Skin of body (tissue), 3 donors: ENCODE measurements at places on chromosomes 1 and 21. TPM values are rescaled to one million over a fixed set of nuclear protein-coding genes. Genes with fewer than 3 reads are reported as not detected.

DNA sequence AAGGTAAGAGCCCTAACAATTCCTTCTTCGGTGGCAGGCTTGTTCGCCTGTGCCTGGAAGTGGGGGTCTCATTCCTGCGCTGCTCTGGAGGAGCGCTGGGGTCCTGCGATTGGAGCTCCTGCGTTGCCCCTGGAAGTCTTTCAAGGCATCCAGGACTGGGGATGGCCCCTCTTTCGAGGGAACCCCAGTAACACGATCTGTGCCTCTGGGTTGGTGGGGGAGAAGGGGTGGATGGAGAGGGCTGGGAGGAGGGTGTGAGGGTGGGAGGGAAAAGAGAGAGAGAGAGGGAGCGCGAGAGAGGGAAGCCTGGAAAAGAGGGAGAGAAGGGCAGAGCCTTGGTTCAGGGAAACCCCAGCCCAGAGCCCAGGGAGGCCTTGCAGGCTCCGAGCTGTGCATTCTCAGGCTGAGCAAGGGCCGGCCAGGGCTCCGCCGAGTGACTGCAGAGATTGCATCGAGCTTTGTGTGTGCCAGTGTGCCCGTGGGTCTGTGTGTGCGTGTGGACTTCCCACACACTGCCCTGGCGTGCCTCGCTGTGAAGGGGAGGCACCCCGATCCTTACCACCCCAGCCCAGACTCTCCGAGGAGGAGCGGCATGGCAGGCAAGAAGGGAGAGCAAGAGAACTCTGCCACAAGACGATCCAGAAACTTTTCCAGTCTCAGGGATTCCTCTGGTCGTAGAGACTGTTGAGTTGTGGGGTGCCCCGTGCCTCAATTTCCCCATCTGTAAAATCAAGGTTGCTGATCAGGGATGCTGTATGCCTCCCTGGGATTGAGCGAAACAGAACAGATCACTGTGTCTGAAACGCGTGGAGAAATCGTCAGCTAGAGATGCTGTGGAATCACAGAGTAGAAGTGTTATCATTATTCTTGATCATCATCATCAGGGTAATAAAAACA is 619 bp downstream of the BCL9 start:
- peak; percentile 89 for DNase-seq

The C8B gene
- not detected for total RNA-seq

- no peak for DNase-seq
These were observed 111.3 kb downstream of the GLIS1 start for GRCh38 chr1:53627666-53628065.

- no peak for DNase-seq
These were observed 121.6 kb downstream of the NTMT2 start for GRCh38 chr1:170267317-170267716.

DNA sequence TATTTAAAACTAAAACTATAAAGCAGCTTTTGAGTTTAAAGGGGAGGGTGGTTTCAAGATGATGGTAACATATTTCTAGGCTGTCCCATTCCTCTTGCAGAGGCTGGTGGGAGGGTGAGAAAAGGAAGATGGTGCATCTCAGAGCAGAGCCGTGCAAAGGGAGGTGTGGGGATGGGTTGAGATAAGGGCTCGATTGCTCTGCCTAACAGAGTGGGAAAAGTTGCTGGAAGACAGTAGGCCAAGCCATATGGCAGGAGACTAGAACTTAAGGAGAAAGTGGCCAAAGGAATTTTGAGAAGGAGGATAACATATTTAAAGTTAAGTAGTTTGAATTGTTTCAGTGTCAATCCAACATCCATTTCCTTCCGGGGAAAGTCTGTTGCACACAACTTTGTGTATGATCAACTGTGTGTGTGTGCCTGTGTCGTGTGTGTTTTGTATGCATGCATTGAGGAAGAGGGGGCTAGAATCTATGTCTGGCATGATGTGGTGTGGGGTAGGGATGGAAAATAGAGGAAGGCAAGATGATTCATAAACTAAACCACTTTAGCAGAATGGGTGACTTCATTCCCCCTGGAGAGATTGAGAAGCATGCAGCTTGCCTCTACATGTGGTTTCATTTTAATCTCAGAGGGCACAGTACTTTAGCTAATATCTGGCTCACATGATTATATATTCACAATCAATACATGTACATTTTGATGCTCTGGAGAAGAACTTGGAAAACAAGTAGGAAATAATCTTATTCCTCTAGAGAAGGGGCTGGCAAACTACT is 145.0 kb upstream of the DNAH14 start:
- DNase-seq: peak; percentile 17

DNA sequence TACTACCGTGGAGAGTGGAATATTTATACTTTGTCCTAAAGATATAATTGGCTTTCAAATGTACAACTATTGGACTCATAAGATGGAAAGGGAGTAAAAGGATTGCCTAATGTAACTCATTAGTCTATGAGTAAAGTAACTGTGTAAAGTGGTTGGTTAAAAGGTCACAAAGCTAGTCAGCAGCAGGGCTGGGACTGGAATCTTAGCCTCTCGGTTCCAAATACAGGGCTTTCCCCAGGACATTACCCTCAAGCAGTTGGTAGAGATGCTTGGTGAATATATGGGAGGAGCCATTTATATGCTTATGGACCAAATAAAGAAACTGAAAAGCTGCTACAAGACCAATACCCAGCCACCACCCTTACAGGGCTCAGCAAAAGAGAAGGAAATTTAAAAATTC is 283.7 kb downstream of the HLX start:
- DNase-seq: no peak

The AVPR1B gene
- not detected for total RNA-seq

GRCh38 chr1:167270349-167271092 is 49.8 kb downstream of the POU2F1 start:
- DNase-seq: no peak

The STYXL2 gene
- total RNA-seq: 12.5 TPM

GRCh38 chr1:101898137-101898536 is 98.6 kb downstream of the OLFM3 start:
- no peak for DNase-seq

The NFASC gene
- total RNA-seq: 1.4 TPM

DNA sequence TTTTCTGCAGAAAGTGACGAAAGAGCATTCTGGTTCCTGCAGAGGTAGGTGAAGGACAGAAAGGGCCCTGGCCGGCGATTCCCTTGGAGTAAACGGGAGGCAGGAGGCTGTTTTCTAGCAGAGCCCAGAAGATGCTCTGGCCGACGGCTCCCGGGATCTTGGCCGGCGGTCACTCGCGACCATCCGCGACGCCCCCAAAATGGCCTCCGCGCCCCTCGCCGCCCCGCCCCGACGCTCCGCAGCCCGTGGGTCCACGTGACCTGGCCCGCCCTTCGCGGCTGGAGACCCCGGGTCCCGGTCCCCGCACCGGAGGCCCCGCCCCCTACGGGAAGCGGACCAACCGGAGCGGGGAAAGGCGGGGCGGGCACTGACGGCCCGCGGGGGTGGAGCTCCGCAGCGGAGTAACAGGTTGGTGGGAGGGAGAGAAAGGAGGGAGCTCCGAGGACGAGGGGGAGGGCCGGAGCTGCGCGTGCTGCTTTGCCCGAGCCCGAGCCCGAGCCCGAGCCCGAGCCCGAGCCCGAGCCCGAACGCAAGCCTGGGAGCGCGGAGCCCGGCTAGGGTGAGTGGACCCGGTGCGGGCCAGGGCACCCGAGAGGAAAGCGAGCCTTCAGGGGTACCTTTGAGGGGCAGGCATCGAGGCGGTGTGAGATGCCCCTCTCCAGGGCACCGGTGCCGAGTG is at the start of gene CGN:
TSS of gene CGN (plus strand) at position 431 of the 679 bp plus-strand sequence. CDS start 7,133 bp downstream, outside the sequence.
- peak; percentile 34 for DNase-seq

- no peak for DNase-seq
These were observed 243.7 kb upstream of the SNX7 start for GRCh38 chr1:98417820-98418219.

GRCh38 chr1:215612391-215612790 is 45.3 kb downstream of the KCTD3 start:
- no peak for DNase-seq

DNA sequence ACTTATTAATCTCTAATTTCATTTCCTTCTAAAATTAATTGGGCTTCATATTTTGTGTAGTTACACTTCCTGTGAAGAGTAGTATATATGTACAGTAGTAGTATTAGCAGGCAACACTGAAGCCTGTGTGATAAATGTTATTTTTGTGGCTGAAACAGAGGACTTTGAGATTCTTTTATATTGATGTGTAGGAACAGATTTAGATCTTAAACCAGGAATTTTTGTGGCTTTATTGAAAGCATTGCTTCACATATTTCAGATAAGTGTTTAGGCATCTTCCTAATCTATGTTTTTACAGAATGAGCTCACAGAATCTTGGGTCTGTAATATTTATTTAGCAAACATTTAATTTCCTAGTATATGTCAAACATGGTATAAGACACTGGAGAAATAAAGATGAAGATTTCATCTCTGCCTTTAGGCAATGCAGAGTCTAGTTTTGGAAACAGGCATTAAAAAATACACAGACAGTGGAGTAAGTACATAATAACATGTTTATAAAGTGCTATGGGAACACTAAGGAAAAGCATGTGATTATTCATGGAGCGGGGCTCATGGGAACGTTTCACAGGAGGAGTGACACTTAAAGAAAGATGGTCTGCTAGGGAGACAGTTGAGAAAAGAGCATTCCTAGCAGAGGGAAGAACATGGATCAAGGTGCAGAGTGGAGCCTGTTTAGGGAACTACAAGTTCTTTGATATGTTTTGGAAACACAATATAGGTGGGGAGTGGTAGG is 52.7 kb downstream of the MIGA1 start:
- DNase-seq: peak; percentile 63

The TMPRSS3 gene
- total RNA-seq: 0.30 TPM

GRCh38 chr1:20358761-20359263 is 68.1 kb downstream of the VWA5B1 start:
- DNase-seq: peak; percentile 21

The RGS7 gene
- 0.39 TPM for total RNA-seq

DNA sequence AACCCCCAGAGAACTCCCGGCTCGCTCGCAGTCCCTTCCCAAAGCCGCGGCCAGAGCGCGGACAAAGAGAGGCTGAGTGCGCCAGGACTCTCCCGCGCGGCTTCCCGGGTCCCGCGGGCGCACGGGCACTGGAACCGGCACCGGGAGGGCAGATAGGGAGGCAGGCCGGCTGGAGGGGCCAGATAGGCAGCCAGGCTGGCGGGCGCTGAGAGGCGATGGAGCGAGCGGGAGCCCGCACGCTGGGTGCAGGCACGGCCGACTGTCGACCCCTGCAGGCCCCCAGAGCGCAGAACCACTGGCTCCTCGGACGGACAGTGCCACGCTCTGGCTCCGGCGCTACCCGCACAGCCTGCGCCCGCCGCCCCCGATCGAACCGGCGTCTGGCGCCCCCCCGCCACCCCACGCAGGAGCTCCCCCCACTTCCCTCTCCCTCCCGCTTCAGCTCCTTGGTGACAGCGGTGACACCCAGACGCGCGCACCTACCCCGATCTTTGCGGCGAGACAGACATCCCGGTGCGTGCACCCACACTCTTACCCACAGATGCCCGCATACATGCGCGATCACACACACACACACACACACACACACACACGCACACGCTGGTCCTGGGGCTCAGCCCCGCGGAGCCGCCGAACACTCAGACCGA is 534 bp downstream of the SLC6A9 start:
- DNase-seq: no peak

GRCh38 chr1:233211595-233211994 is 83.9 kb downstream of the PCNX2 start:
- no peak for DNase-seq

DNA sequence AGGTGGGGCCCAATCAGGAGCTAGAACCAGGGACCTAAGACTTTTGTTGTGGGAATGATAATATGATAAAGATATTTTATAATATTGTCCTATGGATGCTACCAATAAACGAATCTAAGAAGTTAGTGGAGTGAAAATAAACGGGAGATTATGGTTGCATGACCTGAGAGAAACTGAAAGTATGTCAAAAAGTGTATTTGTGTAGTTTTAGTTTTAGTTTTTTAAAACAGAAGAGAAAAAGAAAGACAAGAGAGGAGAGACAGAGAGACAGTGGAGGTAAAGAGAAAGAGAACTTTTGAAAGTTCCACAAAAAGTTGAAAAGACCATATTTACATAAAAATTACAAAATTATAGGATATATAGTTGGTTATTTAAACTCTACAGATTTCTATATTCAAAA is 64.1 kb upstream of the TMPRSS15 start:
- no peak for DNase-seq

DNA sequence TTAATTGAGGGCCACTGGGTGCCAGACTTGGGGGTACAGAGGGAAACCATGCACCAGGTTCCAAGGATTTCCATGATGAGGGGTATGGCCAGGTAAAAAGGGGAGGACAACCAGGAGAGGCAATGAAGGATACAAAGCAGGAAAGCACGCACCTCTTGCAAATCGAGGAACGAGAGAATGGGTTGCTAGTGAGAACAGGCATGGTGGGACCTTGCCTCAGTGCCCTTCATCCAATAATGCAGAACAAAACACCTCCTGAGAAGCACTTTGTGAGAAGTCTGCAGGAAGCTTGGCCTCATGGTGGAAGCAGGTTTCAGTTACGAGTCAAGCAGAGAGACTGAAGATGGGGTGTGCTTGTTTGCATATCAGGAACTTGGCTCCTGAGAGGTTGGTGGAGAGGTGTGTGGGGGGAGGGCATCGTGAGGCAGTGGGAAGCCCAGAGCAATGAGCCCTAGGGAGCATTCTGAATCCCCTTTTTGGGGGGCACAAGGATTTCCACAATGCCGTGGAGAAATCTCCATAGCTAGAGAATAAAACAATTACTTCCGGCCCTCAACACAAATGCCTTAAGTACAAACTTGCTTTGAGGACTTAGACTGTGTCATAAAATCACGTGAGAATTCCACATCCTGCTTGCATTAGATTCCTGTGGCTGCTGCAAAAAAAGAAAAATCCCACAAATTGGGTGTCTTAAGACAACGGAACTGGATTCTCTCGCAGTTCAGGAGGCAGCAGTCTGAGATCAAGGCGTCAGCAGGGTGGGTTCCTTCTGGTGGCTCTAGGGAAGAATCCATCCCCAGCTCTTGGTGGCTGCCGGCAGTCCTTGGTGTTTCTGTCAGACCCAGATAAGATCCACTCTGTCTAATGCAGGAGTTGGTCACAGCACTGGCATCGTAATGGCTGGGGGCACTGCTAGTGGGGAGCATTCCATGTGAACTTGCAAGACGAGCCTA is 54.9 kb upstream of the BACE2 start:
- peak; percentile 96 for DNase-seq

The GUCA2B gene
- total RNA-seq: not detected

The LORICRIN gene
- 39.6 TPM for total RNA-seq

DNA sequence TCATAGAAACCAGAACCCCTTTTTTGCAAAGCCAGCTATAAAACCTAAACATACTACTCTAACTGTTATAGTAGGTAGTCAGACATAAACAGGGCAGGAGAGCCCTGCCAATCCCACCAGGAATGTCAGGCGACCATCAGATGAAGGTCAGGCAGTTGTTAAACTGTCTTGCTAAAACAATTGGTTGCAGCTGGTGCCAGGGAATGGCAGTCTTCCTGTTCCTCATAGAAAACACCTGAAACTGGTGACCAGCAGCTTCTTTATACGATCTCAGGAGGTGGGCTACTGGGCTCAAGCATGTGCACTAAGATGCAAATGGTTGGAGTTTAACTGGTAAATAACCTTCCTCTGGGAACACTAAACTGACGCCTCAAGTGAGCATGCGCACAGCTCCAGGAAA is 224.1 kb downstream of the COL11A1 start:
- no peak for DNase-seq

The CLCA4 gene
- 1.8 TPM for total RNA-seq

- no peak for DNase-seq
These were observed 52.7 kb upstream of the ATP5PO start for GRCh38 chr21:33968080-33968994.
